ENCODE measurements at places on chromosomes 12 and 14.

DNA sequence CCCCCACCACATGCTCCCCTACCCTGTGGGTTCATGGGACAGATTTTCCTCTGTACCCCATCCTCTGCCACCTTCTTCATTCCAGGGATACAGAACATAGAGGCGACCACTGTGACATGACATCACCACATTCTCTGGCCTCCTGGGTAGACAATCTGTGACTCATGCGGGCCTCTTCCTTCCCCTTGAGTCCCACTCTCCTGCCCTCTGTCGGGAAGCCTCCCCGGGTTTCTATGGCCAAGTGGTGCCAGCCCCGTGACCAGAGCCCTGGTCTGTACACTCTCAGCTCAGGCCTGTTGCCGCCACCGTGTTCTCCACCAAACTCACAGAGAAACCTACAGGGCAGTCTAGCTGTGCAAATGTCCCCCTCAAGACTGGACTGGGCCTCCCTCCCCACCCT lies 8.0 kb downstream of the CLMN start:
- DNase-seq: no peak

GRCh38 chr12:26939953-26940352 lies 1.7 kb downstream of the FGFR1OP2 start:
- DNase-seq: no peak

DNA sequence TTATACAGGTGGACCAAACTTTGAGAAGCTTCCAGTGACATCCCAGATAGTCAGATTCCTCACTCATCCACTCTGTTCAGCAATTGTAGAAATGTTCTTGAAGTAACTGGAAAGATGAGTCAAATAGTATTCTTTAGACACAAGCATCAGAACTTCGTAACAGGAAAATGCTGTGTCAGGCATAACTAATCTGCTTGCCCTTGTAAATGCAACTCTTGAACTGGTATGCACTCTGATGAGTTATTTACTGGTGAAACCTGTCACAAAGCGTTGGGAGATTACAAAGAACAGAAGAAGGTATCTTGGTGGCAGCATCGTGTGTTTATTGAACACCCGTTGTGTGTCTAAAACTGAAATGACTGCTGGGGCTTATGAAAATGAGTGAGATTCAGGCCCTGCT lies 10.8 kb upstream of the DUSP6 start:
- no peak for DNase-seq

- no peak for DNase-seq
These were observed 15.9 kb downstream of the RPH3A start for GRCh38 chr12:112807452-112807851.

- DNase-seq: no peak
These were observed 11.1 kb downstream of the GLIPR1L1 start for GRCh38 chr12:75345531-75345930.

DNA sequence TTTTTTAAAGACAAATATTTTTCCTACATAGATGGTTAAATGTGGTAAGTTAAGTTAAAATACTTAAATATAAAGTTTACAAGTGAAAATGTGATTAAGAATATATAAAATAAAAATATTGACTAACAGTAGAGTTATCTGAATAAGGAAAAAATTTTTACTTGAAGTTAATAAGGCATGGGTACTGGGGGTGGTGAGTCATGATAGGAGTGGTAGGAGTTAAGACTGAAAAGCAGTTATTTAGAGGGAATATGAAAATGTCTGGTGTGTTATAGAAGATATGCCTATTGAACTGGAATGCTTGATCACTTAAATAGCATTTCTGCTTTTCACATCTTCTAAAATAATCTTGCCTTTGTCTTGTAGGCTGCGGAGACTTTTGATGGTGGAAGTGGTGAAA lies 68.7 kb downstream of the CCDC91 start:
- DNase-seq: no peak

DNA sequence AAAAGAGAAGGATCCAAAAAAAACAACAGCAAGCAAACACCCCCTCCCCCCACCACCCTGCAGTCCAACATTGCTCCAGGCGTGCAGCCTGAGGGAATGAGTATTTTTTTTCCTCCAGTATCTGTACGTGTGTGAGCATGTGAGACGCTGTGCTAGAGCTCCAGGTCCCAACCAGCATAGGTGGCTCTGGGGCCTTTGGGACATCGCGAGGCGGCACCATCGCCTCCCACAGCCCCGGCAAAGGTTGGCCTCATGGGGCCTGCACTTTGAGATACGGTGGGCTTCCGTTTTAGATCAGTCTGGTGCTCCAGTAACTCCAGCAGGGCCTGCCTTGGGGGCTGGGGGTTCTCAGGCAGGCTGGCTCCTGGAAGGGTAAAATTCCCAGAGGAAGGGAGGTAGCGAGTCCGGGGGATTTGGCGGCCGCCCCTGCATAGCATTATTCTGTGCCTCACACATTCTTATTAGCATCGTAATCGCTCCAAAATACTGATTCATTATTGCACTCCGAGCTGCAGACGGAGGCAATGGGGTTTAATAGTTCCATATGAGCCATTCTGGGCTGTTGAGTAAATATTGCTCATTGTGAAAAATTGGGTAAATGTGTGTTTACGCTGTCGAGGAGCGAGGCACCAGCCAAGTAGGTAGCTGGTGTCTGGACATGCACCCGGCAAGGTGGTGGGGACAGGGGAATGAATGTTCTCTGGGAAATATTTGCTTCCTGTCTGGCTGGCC lies 143.1 kb upstream of the MYL2 start:
- DNase-seq: no peak

GRCh38 chr12:11794751-11795150 lies 145.3 kb downstream of the ETV6 start:
- no peak for DNase-seq

DNA sequence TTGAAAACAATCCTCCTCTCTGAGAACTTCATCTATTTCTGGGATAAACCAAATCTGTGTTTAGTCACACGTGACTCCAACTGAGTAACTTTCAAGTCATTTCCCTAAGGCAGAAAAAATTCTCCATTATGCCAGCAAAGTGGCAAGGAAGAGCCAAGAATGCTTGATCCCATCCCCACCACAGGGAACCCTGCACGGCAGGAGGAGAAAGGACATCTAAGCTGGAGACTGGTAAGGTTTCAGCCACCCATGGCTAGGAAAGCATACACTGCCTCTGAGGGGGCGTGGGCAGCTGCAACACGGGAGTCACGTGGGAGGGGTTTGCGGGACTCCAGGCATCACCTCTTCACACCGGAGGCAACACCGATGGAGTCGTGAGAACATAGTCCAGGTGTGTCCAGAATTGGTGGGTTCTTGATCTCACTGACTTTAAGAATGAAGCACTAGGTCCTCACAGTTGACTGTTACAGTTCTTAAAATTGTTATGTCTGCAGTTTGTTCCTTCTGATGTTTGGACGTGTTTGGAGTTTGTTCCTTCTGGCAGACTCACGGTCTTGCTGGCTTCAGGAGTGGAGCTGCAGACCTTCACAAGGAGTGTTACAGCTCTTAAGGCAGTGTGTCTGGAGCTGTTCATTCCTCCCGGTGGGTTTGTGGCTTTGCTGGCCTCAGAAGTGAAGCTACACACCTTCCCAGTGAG lies 2.7 kb upstream of the SIVA1 start:
- DNase-seq: no peak

DNA sequence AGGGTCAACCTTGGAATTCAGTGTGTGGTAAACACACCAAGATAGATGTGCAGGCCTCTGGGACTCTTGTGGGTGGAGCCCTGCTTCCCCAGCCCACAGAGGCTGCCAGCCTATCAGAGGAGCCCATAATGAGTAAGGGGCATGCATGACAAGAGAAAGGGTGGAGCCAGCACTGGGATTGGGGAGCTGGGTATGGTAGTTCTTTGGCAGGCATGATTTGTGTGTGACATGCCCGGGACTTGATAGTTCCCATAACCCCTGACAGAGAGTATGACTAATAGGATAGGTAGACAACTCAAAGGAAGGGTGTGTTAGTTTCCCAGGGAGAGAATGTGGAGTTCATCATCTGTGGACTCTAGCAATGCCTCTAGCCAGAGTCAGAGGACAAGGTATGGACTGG lies 143.0 kb downstream of the EMP1 start:
- DNase-seq: no peak

DNA sequence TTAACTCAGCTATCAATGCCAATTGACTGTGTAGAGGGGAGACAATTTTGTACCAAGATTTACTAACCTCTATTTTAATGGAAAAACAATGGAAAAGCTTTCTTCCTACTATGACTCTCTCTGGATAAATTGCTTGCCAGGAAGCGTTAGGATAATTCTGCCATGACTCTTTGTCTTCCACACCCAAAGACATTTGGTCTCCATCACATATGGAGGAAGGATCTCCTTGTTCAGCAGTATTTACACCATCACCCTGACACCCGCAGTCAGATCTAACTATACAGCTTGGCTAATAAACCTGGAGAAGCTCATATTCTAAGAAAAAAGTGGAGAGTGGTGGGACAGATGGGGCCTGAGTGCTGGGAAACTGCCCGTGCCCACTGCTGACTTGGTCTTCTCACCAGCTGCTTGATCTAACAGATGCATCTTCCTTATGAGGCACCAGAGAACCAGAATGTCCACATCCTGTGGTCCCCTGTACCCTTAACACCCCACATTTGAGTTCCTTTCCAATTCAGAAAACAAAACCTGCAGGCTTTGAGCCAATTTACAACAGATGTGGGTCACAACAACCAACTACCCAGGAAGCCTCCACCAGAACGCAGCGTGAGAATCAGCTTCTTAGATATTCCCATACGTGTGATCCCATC lies 154.0 kb downstream of the DAD1 start:
- peak; percentile 7 for DNase-seq

DNA sequence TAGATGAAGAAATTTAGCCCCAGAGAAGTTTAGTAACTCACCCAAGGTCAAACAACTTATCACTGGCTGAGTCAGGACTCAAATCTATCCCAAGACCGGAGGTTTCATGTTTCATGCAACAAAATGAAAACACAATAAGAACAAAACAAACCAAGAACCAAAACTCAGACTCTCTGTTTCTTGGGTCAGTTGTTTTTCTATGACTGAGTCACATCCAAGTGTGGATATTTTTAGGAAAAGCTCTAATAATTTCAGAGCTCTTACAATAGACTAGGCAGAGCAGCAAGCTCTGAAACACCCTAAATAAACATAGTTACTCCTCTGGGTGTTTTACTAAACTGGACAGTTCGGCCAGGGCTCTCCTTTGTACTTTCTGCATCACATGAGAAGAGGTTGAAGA lies 87.6 kb upstream of the PRB2 start:
- no peak for DNase-seq

- no peak for DNase-seq
These were observed 15.4 kb upstream of the SMCO2 start for GRCh38 chr12:27431185-27431584.

DNA sequence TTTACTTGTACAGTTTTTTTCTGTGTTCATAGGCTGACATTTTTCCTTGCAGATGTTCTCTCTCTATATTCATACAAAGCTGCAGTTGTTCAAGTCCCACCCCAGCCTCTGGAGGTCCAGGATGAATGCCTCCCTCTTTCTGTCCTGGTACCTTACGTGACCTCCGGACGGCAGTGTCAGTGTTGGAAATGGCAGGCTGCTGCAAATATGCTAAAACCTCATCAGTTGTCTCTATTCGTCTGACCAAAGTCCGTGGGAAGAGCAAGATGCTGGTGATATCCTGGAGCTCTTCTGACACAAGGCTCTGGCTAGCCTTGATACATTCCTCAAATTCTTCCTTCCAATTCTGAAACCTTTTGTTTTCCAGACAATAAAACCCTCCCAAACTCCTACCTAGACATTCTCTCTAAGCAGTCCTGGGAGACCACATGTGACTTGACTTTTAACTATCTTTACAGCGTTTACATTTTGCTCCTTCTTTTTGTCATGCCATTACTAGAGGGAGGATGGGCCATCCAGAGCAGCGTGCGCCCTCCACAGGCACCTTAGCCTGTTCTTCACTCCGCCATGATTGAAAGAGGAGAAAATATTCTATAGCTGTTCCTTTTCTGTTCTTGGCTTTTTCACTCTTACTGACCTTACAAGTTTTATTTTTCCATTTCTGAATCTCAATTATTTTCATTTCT lies 143.6 kb downstream of the RGS6 start:
- no peak for DNase-seq

DNA sequence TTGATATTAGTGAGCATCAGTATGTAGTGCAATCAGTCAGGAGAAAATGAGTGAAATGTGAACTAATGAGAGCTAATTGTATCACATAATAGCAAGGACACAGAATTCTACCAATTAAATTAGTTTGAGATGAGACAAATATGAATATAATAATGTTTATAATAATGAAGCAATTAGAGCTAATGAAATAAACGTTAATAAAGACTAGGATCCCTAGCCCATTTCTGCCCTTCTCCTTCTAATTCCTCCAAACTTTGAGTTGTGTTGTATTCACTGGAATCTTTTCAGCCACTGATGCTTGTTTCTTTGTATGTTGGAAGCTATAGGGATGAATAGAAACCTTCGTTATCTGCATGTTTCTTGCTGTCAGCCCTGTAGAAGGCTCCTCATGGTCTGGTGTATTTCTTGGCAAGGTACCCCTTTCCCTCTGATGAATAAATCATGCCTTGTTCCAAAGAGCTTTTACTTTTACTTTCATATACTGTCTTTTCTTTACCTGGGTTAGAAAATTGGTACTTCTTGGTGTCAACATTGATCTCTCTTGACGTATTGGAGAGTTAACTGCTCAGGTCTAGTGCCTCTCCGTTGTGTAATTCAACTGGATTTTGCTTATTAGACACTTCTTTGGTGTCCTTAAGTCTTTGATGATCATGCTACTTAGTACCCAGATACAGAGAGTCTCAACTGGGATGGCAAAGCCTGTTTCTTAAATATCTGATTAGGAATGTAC lies 154.8 kb downstream of the PTCSC3 start:
- DNase-seq: no peak

DNA sequence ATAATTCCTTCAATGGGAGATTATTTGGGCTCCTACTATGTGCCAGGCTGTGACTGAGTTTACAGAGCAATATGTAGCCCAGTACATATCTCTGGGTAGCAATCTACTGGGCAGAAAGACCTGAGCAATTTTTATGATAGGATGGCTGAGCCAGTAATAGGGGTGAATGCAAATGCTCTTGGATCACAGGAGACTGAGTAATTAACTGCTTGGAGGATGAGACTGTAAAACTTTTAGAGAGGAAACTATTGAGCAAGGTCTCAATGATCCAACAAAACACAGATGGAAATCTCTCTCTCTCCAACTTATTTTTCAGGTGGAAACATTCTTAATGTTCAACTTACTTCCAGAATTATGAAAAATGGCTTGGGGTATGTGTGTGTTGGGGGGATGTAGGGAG lies 402.2 kb downstream of the AEBP2 start:
- DNase-seq: no peak

- no peak for DNase-seq
These were observed 2.0 kb upstream of the WSCD2 start for GRCh38 chr12:108126990-108127501.

DNA sequence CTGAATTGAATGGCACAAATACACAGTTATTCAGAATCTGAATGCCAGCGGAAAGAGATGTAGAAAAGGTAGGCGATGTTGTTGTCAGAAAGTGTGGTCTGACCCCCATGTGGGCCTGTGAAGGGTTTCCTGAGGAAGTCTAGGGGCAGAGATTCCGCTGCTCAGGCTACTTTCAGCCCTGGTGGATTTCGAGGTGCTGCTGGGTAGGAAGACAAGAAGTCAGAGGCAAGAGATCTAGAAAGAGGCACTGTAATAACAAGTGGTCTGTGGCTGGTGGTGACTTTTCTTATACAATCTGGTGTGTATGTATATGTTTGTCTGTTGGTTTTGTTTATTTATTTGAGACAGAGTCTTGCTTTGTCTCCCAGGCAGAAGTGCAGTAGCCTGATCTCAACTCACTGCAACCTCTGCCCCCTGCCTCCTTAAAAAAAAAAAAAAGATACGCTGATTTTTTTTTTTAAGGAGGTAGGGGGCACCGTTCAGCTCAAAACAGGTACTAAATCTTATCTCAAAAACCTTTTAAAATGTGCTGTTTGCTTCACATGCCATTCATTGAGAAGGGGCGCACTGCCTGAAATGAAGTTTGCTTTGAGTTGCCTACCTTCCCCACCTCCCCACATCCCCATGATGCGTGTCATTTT lies 27.1 kb upstream of the MANSC4 start:
- no peak for DNase-seq
